Stimulated activated CD8-positive, alpha-beta memory T cell treated with anti-CD3 and anti-CD28 coated beads, Interleukin-4, amount 100 ng/mL, for 1 hour (primary cell): ENCODE measurements at places on chromosomes 5 and 9.

DNA sequence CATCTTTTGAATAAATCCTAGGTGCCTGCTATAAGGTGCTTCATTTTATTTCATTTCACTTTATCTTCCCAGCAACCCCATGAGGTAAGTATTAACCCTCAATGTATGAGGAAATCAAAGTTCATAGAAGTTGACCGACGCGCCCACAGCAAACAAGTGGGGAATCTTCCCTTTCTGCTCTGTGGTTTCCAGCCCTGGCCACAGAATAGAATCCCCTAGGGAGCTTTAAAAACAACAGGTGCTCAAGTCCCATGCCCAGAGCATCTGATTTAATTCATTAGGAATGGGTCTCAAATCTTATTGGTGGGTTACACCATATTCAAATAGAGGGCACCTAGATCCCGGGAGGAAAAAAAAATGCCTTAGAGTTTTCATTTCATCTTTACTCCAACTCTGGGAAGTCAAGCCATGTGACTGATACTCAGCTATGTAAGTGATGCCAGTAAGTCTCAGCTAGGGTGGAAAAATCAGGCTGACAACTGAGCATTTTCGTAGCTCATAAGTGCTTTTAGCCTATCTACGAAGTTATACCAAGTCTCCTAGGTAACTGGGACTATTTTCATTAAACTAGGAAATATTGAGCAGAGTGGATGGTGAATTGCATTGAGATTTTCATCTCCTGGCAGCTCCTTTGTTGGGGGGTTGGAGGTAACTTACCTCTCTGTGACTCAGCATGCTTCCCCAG lies 353.4 kb upstream of the SLC30A5 start:
- no peak for DNase-seq

GRCh38 chr5:151255621-151256286 lies 2.8 kb downstream of the GM2A start:
- no peak for DNase-seq

GRCh38 chr5:135456238-135457099 lies 4.3 kb upstream of the TIFAB start:
- no peak for DNase-seq

DNA sequence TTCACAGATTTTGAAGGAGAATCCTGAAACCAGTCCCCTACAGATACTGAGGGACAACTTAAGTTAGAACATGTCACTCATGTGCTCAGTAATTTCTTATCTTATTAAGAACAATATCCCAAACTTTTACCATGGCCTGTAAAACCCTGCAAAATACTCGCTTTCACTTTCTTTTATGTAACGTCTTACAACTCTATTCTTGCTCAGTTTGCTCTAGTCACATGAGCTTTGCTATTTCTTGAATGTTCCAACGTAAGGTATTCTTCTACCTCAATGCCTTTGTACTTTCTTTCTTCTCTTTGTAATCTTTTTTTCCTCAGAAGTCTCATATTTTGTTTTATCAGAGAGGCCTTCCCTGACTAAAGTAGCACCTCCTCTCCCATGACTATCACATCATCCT lies 14.1 kb downstream of the TMEM38B start:
- no peak for DNase-seq

- no peak for DNase-seq
Observed at GRCh38 chr5:154478752-154479159, 729 bp upstream of the HAND1 start.
